Peyer's patch (tissue), 4 donors: ENCODE measurements at places on chromosomes 2 and 18. TPM values are rescaled to one million over a fixed set of nuclear protein-coding genes. Genes with fewer than 3 reads are reported as not detected.
A peak's percentile ranks its signal among the peaks of the same experiment; 100 is the strongest.

The VSNL1 gene
- not detected for total RNA-seq

The TMEM169 gene
- not detected for total RNA-seq

- no peak for DNase-seq
- H3K36me3 ChIP-seq: no peaks in the 10 kb centered on the region
- H3K27me3 ChIP-seq: no peaks in the 10 kb centered on the region
- no peak overlapping the region for H3K27ac ChIP-seq
Measured at GRCh38 chr2:138777996-138778395, 2.2 kb downstream of the NXPH2 start.

The SPC25 gene
- 1.1 TPM for total RNA-seq

- H3K27me3 ChIP-seq: no peaks in the 10 kb centered on the region
- H3K36me3 ChIP-seq: no peaks in the 10 kb centered on the region
- no peak overlapping the region for H3K27ac ChIP-seq
- DNase-seq: no peak
- H3K4me1 ChIP-seq: no peaks in the 10 kb centered on the region
Measured at GRCh38 chr2:11014026-11014425, 102.3 kb downstream of the KCNF1 start.

DNA sequence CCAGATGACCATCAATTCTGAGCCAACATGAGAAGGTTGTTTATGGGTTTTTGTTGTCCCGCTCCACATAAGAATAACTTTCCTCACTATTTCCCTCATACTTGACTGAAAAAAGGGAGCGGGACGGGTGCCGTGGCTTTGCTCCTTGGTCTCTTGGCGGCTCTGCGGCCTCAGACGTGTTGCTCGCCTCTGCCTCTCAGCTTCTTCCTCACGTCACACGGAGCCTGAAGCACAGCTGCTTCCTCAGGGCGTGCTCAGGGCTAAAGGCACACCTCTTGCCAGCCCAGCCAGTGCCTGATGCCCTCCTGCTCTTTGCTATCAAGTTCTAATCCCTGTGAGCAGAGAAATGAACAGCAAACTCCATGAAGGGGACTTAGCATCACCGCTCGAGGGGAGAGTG is 17.9 kb upstream of the ID2 start:
- H3K27ac ChIP-seq: no peak overlapping the region
- H3K4me1 ChIP-seq: no peaks in the 10 kb centered on the region
- no peak overlapping the region for H3K4me3 ChIP-seq
- no peaks in the 10 kb centered on the region for H3K27me3 ChIP-seq
- H3K36me3 ChIP-seq: no peaks in the 10 kb centered on the region

GRCh38 chr2:145110668-145111356 is 590.9 kb upstream of the ZEB2 start:
- H3K4me1 ChIP-seq: no peaks in the 10 kb centered on the region
- no peak for DNase-seq
- H3K27ac ChIP-seq: no peak overlapping the region
- H3K36me3 ChIP-seq: no peaks in the 10 kb centered on the region

The CDCA7 gene
- 152 TPM for total RNA-seq

DNA sequence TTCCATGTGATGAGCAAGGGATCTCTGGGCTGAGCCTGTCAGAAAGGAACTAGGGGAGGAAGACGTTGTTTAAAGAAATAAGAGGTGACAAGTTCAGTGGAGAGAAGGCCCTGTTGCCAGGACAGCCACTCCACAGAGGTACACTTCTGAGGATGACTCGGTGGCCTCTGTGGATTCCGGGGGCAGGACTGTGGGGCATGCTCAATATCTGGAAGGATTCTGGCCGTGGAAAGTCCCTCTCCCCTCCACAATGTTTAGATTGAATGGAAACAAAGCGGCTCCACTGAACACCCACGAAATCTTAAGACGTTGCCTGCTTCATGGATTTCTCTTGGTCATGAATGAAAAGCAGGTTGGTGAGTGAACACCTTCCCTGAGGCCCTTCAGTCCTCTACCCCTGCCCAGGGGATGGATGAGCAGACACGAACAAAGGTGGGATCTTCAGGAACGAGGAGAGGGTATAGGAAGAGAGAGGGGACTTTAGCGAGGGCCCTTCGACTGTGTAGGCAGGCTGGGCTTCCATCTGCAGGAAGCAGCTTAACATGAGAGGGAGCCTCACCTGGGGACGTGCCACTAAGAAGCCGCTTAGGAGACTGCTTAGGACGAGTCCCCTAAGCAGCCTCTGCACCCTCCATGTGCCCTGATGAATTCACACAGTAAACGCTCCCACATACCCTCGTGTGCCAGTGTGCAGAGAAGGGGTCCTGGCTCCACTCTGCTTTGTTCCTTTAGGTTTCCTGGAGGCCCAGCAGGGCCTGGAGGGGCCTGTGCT is 1.9 kb downstream of the NTSR2 start:
- no peak overlapping the region for H3K27ac ChIP-seq
- H3K4me1 ChIP-seq: no peaks in the 10 kb centered on the region
- H3K27me3 ChIP-seq: no peaks in the 10 kb centered on the region

- peak within 1 kb of the TSS; percentile 65 for H3K4me3 ChIP-seq
- H3K27me3 ChIP-seq: no peaks in the 10 kb centered on the region
- no peaks in the 10 kb centered on the region for H3K36me3 ChIP-seq
- H3K27ac ChIP-seq: peak within 1 kb of the TSS; percentile 12
- no peak for DNase-seq
Measured at GRCh38 chr2:206442833-206443734, at the start of gene ADAM23. ADAM23 (plus strand) TSS chr2:206443532; CDS start chr2:206443867, 335 bp downstream.

The CHST9 gene
- not detected for total RNA-seq

- no peak overlapping the region for H3K4me3 ChIP-seq
- H3K36me3 ChIP-seq: no peaks in the 10 kb centered on the region
- H3K4me1 ChIP-seq: peaks cover 8% of the 10 kb centered on the region
- H3K27ac ChIP-seq: no peak overlapping the region
Measured at GRCh38 chr2:241225545-241225944, 37.1 kb downstream of the ANO7 start.

- no peak for DNase-seq
- no peak overlapping the region for H3K4me3 ChIP-seq
- no peaks in the 10 kb centered on the region for H3K36me3 ChIP-seq
- no peaks in the 10 kb centered on the region for H3K27me3 ChIP-seq
Measured at GRCh38 chr2:16320716-16321115, 344.9 kb downstream of the CYRIA start.

- DNase-seq: peak; percentile 64
- peak overlapping the region; percentile 75 for H3K27ac ChIP-seq
- peak overlapping the region; percentile 12 for H3K4me3 ChIP-seq
- no peaks in the 10 kb centered on the region for H3K36me3 ChIP-seq
Measured at GRCh38 chr2:172462849-172463381, 35.5 kb downstream of the ITGA6 start.

- no peaks in the 10 kb centered on the region for H3K4me1 ChIP-seq
- H3K27ac ChIP-seq: no peak overlapping the region
- no peaks in the 10 kb centered on the region for H3K27me3 ChIP-seq
- H3K4me3 ChIP-seq: no peak overlapping the region
- no peaks in the 10 kb centered on the region for H3K36me3 ChIP-seq
Measured at GRCh38 chr2:170500770-170501169, 214.4 kb upstream of the SP5 start.

- no peaks in the 10 kb centered on the region for H3K4me1 ChIP-seq
- no peaks in the 10 kb centered on the region for H3K36me3 ChIP-seq
- H3K27ac ChIP-seq: no peak overlapping the region
Measured at GRCh38 chr18:79382681-79383387, 12.9 kb upstream of the NFATC1 start.
